Kidney epithelial cell (primary cell): ENCODE measurements at places on chromosomes 5 and 9. TPM values are rescaled to one million over a fixed set of nuclear protein-coding genes. Genes with fewer than 3 reads are reported as not detected.
A peak's percentile ranks its signal among the peaks of the same experiment; 100 is the strongest.

The LPAR1 gene
- 4.6 and 6.4 TPM in 2 replicates for total RNA-seq

The ABHD17B gene
- 19.4 and 19.6 TPM in 2 replicates for total RNA-seq

The OSTF1 gene
- 12.3 and 15.7 TPM in 2 replicates for total RNA-seq

The PCDHA5 gene
- total RNA-seq = not detected in 2 replicates

The RNF208 gene
- 3.1 and 4.2 TPM in 2 replicates for total RNA-seq

- no peak for DNase-seq
Observed at GRCh38 chr5:149852641-149853330, 91.8 kb downstream of the PDE6A start.

GRCh38 chr5:5316334-5316733, 106.1 kb upstream of the ICE1 start:
- DNase-seq = no peak

DNA sequence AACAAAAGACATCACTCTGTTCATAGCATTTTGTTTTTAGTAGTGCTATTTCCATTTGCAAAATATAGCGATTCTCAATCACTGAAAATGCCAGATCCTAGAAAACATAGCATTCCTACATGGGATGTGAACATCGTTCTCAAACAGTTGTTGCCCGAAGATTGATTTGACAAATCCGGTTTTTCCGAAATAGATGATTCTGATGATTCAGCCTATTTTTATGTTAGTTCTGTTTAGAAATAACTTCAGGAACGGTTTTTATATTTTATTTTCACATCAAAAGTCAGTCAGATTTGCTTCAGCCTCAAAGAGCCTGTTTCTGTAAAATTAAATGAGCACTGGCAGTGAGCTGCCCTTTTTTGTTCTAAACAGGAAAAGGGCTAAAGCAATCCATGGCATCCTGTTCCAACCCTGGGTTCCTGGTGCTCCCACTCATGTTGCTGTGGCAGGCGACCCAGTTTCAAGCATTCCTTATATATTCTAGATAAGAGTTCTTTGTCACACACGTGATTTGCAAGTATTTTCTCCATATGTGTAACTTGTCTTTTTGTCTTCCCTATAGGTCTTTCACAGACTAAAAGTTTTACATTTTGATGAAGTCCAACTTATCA, 14.2 kb upstream of the PSIP1 start:
- DNase-seq = no peak

DNA sequence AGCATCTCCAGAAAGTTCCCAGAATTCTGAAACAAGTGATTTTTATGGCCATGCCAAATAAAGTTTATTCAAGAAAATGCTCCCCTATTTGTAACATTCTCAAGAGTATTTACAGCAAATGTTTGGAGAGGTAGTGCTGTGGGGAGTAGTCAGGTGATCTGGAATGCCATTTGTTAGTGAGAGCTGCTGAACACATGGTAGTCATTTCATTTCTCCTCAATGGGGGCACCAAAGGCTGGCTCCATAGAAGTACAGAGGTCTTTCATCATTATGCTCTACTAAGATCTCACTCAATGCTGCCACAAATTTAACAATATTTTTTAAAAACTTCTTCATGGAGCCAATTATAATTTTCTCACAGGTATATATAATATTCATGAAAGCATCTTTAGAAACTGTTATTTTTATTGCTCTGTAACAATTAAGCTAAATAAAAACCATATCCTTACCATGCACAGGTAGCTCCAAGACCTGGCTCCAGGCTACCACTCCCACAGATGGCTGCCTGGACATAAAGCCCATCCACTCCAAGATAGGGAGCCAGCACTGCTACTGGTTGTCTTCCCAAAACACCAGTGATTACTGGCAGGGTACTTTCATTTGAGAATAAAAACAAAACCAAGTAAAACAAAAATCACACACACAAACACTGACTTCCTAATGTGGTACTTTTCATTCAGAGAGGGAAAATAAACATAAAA, 200.8 kb downstream of the PLK2 start:
- DNase-seq = no peak

DNA sequence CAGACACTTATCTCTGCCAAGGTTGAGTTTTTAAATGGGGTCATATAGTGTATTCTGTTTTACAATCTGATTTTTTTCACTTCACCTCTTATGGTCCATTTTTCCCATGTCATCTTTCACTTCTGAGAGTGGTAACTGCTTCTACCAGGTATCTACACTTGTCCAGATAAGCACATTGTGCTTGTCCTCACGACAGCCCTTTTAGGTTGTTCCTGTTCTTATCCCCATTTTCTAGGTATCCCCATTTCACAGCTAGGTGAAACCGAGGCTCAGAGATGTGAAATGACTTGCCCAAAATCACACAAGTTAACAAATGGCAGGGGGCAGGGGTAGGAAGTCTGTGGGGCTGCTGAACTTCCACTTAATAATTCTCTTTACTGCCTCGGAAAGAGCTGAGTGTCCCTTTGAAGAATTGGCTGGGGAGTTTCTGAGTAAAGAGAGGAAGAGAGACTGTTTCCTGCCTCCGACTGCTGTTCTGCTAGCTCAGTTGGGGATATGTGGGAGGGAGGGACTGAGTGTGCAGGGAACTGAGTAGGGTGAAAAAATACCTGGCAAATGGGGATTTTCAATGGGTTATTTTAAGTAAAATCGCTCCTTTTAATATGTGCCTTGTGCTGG, 255.4 kb downstream of the GRIA1 start:
- no peak for DNase-seq

- no peak for DNase-seq
Observed at GRCh38 chr5:109612278-109612905, 77.3 kb upstream of the MAN2A1 start.

GRCh38 chr5:167513381-167513780, 778.1 kb upstream of the WWC1 start:
- DNase-seq = no peak

DNA sequence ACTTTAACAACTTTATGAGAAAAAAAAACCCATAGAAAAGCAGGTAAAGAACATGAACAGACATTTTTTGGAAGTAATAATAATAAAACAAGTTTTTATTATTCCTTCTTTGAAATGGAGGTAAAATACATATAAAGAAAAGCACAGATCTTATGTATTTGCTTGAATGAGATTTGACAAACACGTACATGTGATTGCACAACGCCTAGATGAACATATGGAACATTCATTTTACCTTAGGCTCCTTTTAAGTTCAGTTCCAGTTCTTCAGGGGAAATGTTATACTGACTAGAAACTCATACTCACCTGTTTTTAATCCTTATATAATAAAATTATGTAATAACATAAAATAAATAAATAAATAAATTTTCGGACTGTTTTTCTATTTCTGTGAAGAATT, 61.8 kb downstream of the GGTA1 start:
- DNase-seq = no peak

GRCh38 chr9:135561391-135562234, at the start of gene PAEP:
Gene PAEP (plus strand): TSS chr9:135561756.
- DNase-seq = no peak

DNA sequence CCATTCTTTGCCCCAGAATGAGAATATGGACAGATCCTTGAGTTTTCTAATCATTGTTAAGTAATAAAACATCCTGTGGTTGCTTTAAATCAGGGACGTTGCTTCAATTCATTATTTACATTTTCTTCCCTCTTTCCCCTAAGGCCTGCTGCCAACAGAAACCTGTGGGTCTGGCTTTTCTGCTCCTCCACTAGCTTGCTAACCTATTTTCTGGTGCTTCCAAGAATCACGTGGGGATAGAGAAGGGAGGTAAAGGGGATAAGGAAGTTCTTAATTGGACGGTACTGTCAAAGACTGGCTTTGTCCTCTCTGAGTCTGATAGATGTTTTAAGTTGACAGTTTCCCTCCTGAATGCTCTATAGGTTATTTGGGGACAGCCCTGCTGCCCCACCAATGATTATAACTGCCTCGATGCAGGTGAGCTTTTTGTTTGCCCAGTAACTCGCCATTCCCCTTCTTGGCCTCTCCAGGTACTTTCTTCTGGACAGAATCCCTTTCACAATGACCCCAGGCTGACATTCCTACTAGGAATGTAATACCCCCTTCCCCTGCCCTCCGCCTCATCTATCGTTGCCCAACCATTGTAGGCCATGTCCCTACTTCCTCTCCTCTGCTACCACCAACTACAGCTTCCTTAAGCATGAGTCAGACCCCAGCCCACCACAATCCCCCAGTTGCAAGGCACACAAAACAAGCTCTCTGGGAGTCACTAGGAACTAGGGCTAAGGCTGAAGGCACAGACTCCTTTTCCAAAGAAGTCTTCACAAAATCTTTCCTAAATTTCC, 19.9 kb upstream of the CPEB4 start:
- DNase-seq = peak; percentile 58

DNA sequence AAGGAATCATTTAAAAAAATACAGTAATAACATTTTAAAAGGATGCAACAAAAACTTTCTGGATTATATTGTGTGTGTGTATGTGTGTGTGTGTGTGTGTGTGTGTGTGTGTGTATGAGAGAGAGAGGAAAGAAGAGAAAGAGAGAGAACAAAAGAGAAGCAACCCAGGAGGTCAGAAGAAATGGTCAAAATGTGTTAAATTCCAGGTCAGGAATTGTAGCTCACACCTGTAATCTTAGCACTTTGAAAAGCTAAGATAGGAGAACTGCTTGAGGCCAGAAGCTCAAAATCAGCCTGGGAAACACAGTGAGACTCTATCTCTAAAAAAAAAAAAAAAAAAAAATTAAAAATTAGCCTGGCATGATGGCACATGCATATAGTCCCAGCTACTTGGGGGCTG, 311.8 kb upstream of the CDH12 start:
- DNase-seq = no peak

GRCh38 chr5:58459146-58460001, 512 bp downstream of the PLK2 start:
- no peak for DNase-seq

DNA sequence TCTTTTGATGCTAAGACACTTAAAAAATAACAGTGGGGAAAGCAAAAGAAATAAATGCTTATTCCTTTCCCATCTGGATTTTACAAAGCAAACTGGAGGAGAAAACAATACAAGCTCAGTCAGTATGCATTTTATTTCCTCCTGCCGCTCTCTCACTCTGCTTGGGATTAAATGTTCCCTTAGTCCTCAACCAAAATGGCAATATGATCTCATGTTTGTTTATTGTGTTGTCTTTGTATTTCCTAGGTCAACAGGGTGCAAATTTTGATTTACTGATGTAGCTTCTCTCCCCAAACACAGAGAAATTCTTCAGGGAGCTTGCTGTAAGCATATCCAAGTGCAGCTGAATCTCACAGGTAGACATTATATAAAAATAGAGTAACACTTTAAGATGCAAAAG, 92.1 kb upstream of the ERBIN start:
- DNase-seq = no peak

GRCh38 chr5:133967698-133968203, 674 bp downstream of the C5orf15 start:
- DNase-seq = no peak
